ENCODE measurements at places on chromosomes 2 and 18.

- no peak for DNase-seq
Measured at GRCh38 chr2:165193178-165193777, 10.6 kb downstream of the SCN3A start.

DNA sequence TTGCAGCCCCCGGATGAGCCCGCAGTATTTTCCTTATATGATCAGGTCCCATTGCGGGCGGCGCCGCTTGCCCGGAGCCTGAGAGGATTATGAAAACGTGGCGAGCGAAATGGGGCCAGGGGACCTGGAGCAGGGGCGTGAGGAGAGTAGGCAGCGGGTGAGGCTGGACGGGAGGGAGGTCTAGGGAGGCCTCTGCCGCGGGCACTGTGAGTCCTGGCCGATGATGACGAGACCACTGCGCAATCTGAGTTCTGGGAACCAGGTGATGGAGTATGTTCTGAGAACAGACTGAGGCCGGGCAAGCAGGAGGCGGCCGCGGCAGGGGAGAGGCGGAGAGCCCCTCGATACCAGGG is 790 bp upstream of the ACAA2 start:
- DNase-seq = peak; percentile 82

GRCh38 chr2:25251422-25252273 is 83.3 kb upstream of the POMC start:
- DNase-seq = peak; percentile 60

DNA sequence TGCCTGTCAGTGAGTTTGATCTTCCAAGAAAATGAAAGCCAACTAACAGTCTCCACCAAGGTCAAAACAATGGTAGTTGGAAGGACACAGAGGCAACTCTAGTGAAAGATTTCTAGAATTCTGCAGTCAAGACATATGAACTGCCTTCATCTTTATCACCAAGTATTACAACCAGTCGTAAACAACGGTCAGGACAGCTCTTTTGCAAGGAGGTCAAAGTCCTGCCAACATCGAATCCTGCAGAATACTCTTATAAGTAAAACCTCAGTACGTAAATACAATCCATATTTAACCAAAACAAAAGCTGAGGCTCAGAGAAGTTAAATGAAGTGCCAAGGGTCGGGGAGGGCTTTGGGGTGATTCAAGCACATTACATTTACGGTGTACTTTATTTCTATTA is 3.1 kb downstream of the FEZ2 start:
- no peak for DNase-seq

DNA sequence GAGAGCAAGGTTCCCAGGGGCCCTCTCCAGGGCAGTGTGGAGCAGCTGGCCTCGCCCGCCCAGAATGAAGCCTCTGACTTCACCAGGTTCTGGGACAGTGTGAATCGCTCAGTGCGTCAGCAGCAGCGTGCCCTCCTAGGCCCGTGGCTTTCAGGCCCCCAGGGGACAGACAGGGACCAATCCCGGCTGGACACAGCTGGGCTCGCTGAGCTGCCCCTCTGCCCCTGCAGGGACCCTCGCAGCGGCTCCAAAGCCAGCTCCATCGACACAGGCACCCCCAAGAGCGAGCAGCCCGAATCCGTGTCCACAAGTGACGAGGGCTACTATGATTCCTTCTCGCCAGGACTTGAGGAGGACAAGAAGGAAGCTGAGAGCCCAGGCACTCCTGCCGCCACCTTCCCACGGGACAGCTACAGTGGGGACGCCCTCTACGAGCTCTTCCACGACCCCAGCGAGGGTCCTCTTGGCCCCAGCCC is 7.6 kb downstream of the AMER3 start:
- DNase-seq = no peak

GRCh38 chr2:222504719-222505118 is 80.4 kb downstream of the SGPP2 start:
- DNase-seq = no peak

- no peak for DNase-seq
Measured at GRCh38 chr2:217146956-217147355, 287.1 kb upstream of the TNP1 start.

GRCh38 chr18:12092398-12093229 is 1.0 kb upstream of the ANKRD62 start:
- no peak for DNase-seq

- no peak for DNase-seq
Measured at GRCh38 chr2:28322981-28323396, 69.7 kb upstream of the FOSL2 start.

- no peak for DNase-seq
Measured at GRCh38 chr2:8395718-8396117, 286.1 kb upstream of the ID2 start.

DNA sequence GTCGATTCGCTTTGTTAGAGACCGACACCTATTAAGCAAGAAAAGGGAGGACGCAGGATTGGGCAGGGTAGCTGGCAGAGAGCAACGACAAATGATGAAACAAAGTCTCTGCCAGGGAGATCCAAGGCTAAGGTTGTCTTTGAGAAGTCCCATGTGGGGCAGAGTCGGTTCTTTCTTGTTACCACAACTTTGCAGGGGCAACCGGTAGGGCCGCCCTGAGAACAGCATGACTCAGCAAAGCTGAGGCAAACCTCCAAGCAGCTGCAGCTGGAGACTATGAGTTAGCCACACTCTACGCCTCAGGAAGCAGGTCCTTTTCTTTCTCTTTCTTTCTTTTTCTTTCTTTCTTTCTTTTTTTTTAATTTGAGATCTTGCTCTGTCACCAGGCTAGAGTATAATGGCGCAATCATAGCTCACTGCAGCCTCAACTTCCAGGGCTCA is 452.3 kb upstream of the ID2 start:
- peak; percentile 77 for DNase-seq

GRCh38 chr2:86764661-86765309 is 25.9 kb downstream of the CD8A start:
- DNase-seq = peak; percentile 78
